ENCODE measurements at places on chromosomes 5 and 9. TPM values are rescaled to one million over a fixed set of nuclear protein-coding genes. Genes with fewer than 3 reads are reported as not detected.

Gene AGXT2
- total RNA-seq: not detected

- no peak for DNase-seq
Measured at GRCh38 chr5:73221726-73222125, 48.7 kb downstream of the TMEM174 start.

DNA sequence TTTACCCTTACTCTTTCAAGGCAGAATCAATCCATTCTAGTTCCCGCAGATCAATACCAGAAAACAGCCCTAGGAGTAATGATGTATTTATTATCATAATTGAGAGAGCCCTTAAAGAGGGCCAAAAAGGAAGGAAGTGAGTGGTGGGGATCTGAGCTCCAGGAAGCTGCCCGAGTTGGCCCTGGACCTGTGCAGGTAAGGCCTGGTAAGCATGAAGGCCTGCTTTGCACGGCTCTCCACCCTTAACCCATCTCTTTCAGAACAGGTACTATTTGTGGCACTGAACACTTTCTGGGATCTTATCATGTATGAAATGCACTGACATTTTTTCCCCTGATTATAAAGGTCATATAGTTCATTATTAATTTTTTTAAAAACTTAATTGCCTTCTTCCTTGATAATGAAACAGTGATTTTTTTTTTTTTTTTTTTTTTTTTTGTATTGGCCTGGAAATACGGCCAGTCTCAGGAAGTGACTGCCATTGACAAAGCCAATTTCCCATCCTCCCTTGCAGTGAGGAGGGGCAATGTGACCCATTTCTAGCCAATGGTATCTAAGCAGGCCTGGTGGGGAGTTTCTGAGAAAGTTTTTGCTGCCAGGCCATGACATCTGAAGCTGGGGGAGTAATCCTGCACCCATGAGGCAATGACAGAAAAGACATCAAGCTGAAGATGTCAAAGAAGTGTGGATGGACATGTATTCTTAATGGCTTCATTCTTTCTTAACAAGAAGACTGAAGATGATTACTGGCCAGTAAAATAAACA, 6.3 kb upstream of the MVB12B start:
- DNase-seq: no peak

- no peak for DNase-seq
Measured at GRCh38 chr9:306907-307306, 92.2 kb downstream of the DOCK8 start.

DNA sequence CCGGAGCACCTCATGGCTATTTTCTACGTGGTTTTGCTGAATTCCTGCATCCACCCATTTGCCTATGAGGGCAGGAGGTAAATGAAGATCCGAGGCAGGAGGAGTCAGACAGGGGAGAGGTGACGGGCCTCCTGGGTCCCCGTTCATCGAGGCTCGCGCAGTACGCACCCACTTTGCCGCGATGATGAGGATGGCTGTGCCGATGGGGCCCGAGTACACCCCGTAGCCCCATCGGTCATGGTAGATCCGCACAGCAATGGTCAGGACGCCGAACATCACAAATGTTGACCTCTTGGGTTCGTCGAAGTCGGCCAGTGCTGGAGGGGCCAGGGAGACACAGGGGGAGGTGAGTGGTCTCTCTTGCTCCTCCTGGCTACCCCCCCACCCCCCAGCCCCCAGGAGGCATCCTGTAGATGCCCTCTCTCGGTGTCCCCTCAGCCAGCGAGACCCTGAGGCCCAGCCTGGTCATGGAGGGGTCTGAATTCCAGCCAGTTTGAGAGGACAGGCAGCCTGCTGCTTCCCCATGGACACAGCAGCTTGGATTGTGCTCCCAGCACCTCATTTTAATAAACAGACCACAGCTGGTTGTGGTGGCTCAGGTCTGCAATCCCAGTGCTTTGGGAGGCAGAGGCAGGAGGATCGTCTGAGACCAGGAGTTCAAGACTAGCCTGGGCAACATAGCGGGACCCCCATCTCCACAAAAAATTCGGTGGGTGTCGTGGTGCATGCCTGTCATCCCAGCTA, 5.9 kb downstream of the MYMK start:
- DNase-seq: no peak

- DNase-seq: no peak
Measured at GRCh38 chr9:18626046-18626698, 152.2 kb downstream of the ADAMTSL1 start.

GRCh38 chr5:113989913-113990305, 372.0 kb upstream of the KCNN2 start:
- DNase-seq: no peak
